ENCODE measurements at places on chromosomes 6 and 20. TPM values are rescaled to one million over a fixed set of nuclear protein-coding genes. Genes with fewer than 3 reads are reported as not detected.

Gene SRMS
- not detected for polyA plus RNA-seq

Gene KCNB1
- 1.9 TPM for polyA plus RNA-seq

Gene CD40
- polyA plus RNA-seq, result 5.5 TPM

Gene SOX4
- 2.7 TPM for polyA plus RNA-seq

Gene SLC35F1
- polyA plus RNA-seq, result 1.1 TPM

Gene TMEM244
- not detected for polyA plus RNA-seq

Gene IL17A
- polyA plus RNA-seq, result not detected

Gene NKAPL
- 7.2 TPM for polyA plus RNA-seq

Gene CST2
- polyA plus RNA-seq, result not detected

Gene ZNF318
- polyA plus RNA-seq, result 9.2 TPM

Gene SLCO4A1
- 14.5 TPM for polyA plus RNA-seq

Gene C6orf58
- polyA plus RNA-seq, result not detected

Gene LY6G6F
- not detected for polyA plus RNA-seq

Gene REM1
- 2.6 TPM for polyA plus RNA-seq

Gene BANF2
- polyA plus RNA-seq, result not detected

Gene PSMB8
- polyA plus RNA-seq, result 23.1 TPM

Gene SAMD3
- not detected for polyA plus RNA-seq

Gene C20orf202
- 0.21 TPM for polyA plus RNA-seq

Gene KIF6
- 0.06 TPM for polyA plus RNA-seq

Gene TP53TG5
- polyA plus RNA-seq, result 0.40 TPM

Gene TMEM151B
- 0.37 TPM for polyA plus RNA-seq

Gene TENT5A
- 15.4 TPM for polyA plus RNA-seq

Gene MAPK13
- 0.53 TPM for polyA plus RNA-seq

Gene GUCA1A
- not detected for polyA plus RNA-seq

Gene MBOAT1
- polyA plus RNA-seq, result 2.5 TPM

Gene KIAA1755
- 2.1 TPM for polyA plus RNA-seq

Gene ALDH8A1
- polyA plus RNA-seq, result 0.08 TPM

Gene CST4
- polyA plus RNA-seq, result not detected

Gene CEP250
- 13.0 TPM for polyA plus RNA-seq

Gene STMN3
- 5.2 TPM for polyA plus RNA-seq

Gene COX4I2
- 13.6 TPM for polyA plus RNA-seq

Gene SPINT3
- polyA plus RNA-seq, result not detected

Gene HCRTR2
- not detected for polyA plus RNA-seq

Gene SULF2
- polyA plus RNA-seq, result 26.0 TPM

Gene PTPRT
- polyA plus RNA-seq, result 0.04 TPM

Gene REPS1
- 16.3 TPM for polyA plus RNA-seq

Gene WFDC2
- polyA plus RNA-seq, result not detected

Gene DACT2
- 0.19 TPM for polyA plus RNA-seq

Measured in heart left ventricle (tissue), 16 donors.